NCI-H1436 treated with DMSO at 0.1 percent for 48 hours (cell line): ENCODE measurements at places on chromosomes 16 and 17.

- DNase-seq: no peak
Measured at GRCh38 chr17:41585301-41586056, 1.2 kb downstream of the KRT14 start.

DNA sequence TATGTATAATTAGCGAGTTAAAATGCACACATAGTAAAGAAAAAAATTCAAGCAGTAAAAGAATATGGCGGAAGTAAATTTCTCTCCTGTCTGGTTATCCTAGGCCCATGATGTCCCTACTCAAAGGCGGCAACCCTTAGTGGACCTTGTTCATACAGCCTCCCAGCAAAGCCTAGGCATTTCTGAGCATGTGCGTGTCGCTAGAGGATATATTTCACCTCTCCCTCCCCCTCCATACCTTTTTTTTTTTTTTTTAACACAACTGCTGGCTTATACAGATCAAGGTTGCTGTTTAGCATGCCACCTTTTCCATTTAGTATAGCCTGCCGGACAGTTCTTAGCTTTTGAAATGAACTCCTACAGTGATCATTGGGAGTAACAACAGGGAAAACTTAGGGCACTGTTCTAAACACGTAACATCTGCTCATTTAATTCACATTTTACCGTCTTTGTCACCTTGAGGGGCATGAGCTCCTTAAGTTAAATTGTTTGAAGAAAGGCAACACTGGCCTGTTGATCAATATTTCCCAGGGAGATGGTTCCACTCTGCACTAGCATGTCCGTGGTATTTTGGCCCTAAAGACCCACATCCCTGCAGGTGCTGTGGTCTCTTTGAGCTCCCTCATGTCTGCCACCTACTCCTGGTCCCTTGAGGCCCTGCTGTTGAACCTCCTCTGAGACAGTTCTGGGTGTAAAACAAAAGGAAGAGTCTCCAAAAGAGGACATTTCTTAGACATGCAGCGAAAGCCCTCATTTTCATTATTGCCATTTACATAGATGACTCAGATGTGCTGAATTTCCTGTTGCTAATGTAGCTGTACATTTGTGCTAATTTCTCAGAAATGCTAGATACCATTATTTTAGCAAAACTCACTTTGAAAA is 4.1 kb upstream of the TNFRSF13B start:
- no peak for DNase-seq

DNA sequence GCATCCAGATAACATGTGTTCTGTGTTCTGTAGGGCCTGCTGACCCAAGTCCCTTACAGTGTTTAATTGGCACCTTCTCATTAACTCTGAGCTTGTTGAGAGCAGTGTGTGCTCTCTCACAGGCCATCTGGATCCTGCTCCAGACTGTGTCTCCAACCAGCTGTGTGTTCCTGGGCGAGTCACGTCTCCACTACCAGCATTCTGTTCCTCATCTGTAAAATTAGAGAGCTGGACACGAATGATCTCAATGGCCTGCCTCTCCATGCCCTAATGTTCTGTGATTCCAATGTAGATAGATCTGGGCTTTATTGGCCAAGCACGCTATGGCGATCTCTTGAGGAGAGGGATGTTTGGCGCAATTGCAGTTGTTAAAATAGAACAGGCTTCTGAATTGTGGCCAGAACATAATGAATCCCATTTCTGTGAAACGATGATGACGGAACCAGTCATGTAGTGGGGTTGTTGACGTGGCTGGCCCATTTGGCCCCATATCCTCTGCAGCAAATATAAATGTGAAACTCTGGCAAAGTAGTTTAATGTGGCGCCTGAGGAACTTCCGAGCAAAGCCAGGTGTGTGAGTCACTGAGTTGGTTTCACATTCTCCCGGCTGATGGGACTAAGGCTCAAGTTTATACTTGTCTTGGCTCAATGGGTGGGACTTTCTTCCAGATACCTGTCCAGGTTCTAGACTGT is 22.2 kb downstream of the TBX4 start:
- no peak for DNase-seq

DNA sequence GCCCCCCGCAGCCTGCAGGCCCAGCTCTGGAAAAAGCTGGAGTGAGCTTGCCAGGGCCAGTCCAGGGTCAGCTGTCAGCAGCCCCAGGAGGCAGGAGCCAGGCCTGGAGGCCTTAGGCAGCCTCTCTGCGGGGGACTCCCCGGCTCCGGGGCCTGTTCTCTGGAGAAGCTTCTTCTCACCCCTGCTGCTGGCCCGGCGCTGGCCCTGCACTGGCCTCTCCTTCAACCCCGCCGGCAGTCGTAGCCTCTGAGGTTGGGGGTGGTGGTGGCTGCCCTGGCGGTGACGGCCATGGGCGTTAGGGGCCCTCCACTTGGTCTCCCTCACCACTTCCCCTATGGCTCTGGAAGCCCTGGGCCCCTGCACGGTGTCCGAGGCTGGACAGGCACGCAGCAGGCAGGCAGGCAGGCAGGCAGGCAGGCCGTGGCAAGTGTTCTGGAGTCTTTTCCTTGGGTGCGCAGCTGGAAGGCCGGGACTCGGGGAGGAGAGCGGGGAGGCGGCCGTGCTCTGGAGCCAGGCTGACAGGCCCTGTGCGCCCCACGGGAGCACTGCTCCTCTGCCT is 2.1 kb downstream of the FOXF1 start:
- no peak for DNase-seq

DNA sequence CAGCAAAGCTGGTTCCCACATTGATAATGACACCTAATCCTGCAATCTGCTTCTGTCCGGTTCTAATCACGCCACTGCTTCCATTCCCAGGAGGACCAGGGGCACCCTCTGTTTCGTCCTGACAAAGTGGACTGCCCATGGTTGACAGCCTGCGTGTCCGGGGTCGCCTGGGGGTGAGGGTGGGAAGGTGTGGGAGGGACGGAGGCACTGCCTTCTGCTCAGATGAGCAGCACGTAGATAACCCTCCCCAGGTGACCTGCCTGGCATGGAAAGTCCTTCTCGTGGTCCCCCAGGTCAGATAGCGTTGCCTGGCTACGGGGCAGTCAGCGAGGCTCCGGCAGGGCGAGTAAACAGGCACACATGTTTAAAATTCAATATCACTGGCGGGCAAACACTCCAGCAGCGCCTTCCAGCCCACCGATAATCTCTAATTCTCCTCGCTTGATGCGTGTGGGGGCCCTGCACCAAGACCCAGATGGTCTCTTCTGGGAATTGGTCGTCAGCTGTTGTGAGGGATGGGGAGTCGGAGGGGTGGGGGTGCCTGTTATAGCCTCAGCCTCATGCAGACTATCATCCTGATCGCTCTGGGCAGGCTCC is 132.2 kb downstream of the RAP1GAP2 start:
- DNase-seq: no peak

- no peak for DNase-seq
Measured at GRCh38 chr17:15261258-15261801, 3.8 kb downstream of the PMP22 start.
